Calu3 (cell line): ENCODE measurements at places on chromosomes 12 and 14.
A peak's percentile ranks its signal among the peaks of the same experiment; 100 is the strongest.

- no peak overlapping the region for H3K27ac ChIP-seq
- peaks cover 9% of the 10 kb centered on the region for H3K4me1 ChIP-seq
- no peak for DNase-seq
- no peak overlapping the region for H3K4me3 ChIP-seq
Measured at GRCh38 chr12:82605115-82605514, 81.6 kb upstream of the TMTC2 start.

- peaks cover 68% of the 10 kb centered on the region for H3K27me3 ChIP-seq
- H3K27ac ChIP-seq = no peak overlapping the region
- H3K4me1 ChIP-seq = no peaks in the 10 kb centered on the region
- no peak for DNase-seq
- no peaks in the 10 kb centered on the region for H3K36me3 ChIP-seq
Measured at GRCh38 chr14:104421401-104421821, 158.2 kb upstream of the C14orf180 start.

GRCh38 chr14:67370830-67371229 is 10.7 kb downstream of the EIF2S1 start:
- peaks cover 50% of the 10 kb centered on the region for H3K36me3 ChIP-seq
- H3K4me3 ChIP-seq = no peak overlapping the region
- H3K4me1 ChIP-seq = peaks cover 14% of the 10 kb centered on the region
- DNase-seq = no peak
- no peaks in the 10 kb centered on the region for H3K27me3 ChIP-seq
- H3K27ac ChIP-seq = no peak overlapping the region

DNA sequence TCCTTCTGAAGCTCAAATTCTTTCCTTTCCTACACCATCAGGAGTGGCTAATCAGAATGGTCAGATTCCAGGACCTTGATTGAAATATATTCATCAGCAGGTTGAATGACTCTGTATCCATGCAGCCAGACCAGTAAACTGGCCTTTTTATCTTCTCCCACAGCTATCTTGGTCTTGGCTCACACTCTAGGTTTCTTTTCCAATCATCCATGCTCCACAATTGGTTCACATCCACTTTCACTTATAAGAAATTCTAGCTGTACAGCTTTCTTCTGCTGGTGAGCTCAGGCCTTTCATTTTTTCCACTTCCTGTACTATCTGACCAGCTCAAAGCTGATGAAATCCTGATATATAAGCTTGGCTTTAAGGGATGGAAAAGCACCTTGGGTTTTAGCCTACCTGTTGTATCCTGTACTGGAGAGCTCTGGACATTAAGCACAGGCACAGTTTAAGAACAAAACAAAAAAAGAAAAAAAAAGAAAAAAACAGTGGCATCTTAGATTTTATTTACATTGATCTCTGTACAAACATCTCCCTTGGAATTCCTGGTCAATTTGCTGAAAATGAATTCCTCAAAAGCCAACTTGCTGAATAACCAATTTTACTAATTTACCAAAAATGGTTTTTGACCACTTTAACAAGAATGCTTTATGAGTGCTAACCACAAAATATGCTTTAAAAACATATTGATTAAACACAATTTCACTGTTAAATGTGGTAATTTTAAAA is 91.6 kb upstream of the PAWR start:
- no peaks in the 10 kb centered on the region for H3K27me3 ChIP-seq
- peaks cover 13% of the 10 kb centered on the region for H3K36me3 ChIP-seq
- DNase-seq = no peak
- H3K4me1 ChIP-seq = no peaks in the 10 kb centered on the region
- H3K27ac ChIP-seq = peak overlapping the region; percentile 72

GRCh38 chr14:33377596-33378390 is 439.1 kb downstream of the NPAS3 start:
- H3K4me1 ChIP-seq = no peaks in the 10 kb centered on the region
- H3K27me3 ChIP-seq = peaks cover 13% of the 10 kb centered on the region
- no peak overlapping the region for H3K27ac ChIP-seq

- H3K27ac ChIP-seq = no peak overlapping the region
- no peak overlapping the region for H3K4me3 ChIP-seq
- H3K27me3 ChIP-seq = peaks cover 3% of the 10 kb centered on the region
- H3K36me3 ChIP-seq = no peaks in the 10 kb centered on the region
- DNase-seq = no peak
- no peaks in the 10 kb centered on the region for H3K4me1 ChIP-seq
Measured at GRCh38 chr14:87233806-87234384, 759.1 kb downstream of the GALC start.

- H3K27ac ChIP-seq = no peak overlapping the region
- no peak overlapping the region for H3K4me3 ChIP-seq
- DNase-seq = no peak
Measured at GRCh38 chr14:69968681-69969080, 89.5 kb downstream of the SMOC1 start.
